Fibroblast of the conjunctiva (primary cell): ENCODE measurements at places on chromosomes 13 and 19.

DNA sequence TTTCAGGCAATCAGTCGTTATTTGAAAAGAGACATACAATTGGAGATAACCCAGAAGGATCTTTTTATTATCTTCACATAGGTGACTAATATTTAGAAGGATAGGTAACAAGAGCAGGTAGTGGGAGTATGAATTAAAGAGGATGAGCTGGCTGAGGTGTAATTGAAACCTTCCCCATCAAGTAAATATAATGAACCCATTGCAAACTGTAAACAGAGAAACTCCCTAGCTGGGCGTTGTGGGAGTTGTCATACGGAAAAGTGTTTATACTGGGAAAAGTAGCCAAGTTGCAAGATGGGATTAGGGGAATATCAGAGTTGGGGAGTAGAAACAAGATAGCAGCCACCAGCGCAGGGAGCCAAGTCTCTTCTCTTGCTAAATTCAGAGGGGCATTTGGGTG, 448.4 kb downstream of the COG6 start:
- DNase-seq, result no peak

- no peak for DNase-seq
Observed at GRCh38 chr19:58085348-58085875, 12.6 kb downstream of the ZSCAN18 start.

DNA sequence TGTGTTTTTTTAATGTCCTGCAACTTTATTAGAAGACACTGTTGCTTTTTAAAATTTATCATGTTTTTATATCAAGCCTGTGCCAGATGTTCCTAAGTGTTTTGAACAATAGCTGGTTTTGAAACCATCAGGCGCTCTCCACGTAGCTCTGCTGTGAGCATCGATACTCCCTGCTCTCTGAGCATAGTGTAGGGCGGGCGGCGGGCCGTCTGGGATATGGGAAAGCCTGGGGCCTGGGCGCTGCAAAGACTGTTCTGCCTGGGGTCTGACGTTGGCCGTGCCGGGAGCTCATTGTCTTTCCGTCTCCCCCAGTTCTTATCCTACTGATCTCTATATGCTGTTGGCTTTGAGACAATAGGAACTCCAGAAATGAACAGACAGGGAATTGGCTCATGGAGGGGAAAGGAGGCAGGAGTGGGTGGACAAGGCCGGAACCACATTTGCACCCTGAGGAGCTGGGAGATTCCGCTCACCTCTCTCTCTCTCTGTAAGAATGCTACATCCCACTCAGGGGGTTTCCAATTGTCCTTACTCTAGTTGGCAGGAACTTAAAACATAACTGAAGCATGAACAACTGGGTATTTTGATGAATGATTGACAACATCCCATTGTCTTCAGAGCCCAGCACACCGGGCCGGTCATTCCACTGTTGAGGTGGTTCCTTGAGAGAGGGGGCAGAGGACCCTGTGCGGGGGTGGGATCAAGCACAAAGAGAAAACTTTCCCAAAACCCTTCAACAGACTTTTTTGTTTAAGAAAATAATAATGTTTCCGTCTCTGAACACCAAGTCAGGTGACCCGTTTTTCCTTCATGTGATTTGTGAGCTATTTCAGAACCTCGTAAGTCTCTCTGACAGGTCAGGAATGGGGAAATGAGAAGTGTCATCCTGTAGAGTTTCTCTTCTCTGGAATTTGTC, 64.7 kb downstream of the COL4A2 start:
- DNase-seq, result no peak

DNA sequence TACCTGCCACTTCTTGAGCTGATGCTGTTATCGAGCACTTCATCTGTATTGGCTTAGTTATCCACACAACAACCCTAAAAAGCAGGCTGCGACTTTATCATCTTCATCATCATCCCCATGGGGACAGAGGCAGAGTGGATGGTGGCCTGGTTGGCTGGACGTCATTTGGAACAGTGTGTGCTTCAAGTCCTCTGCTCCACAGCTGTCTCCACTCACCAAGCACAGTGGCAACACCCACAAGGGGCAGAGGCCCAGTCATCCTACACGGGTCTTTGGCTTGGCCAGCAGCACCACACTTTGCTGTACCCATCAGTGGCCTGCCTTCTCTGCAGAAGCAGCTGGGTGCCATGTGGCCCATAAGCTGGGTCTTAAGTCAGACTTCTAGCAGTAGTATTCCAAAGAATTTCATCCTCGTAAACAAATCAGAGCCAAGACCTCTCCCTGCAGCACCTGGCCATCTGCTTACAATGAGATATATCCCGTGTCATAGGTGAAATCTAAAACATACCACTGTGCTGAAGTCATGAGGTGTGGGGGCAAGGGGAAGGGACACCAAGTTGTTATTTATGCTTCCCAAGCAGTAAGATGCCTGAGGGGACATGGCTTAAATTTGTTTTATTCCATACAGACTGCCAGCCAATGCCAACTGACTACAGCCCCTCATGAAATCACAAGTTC, 47.9 kb upstream of the EPHX3 start:
- DNase-seq, result no peak

DNA sequence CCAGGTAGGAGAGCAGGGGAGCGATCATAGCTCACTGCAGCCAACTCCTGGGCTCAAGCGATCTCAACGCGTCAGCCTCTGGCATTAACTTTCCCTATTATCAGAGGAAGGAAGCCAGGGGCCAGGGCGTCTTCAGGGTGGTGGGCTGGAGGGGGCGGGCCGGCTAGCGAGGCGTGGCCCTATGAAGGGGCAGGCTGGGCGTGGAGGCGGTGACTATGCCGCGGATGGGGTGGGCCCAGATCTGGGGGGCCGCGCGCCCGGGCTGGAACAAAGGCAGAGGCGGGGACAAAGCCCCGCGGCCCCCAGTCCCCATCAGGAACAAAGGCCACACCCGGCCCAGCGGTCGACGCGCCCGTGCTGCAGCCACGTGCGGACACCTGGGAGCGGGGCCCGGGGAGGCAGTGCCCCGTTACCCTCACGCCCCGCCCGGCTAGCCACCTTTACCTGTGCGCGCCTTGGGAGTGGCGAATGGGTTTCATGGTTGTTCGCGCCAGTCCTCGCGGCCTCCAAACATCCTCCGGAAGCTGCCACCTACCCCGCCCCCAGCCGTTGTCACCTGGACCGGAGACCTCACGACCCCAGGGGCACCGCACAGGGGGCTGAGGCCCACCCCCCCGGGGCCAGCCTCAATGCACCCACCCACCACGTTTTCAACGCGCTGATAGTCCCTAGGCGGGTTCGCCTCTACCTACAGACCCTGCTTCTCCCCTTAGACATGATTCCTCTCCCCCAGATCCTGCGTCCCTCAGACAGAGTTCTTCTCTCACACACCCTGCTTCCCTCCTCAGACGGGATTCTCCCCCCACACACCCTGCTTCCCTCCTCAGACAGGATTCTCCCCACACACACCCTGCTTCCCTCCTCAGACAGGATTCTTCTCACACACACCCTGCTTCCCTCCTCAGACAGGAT, 5.4 kb upstream of the TRIM28 start:
- DNase-seq, result no peak

DNA sequence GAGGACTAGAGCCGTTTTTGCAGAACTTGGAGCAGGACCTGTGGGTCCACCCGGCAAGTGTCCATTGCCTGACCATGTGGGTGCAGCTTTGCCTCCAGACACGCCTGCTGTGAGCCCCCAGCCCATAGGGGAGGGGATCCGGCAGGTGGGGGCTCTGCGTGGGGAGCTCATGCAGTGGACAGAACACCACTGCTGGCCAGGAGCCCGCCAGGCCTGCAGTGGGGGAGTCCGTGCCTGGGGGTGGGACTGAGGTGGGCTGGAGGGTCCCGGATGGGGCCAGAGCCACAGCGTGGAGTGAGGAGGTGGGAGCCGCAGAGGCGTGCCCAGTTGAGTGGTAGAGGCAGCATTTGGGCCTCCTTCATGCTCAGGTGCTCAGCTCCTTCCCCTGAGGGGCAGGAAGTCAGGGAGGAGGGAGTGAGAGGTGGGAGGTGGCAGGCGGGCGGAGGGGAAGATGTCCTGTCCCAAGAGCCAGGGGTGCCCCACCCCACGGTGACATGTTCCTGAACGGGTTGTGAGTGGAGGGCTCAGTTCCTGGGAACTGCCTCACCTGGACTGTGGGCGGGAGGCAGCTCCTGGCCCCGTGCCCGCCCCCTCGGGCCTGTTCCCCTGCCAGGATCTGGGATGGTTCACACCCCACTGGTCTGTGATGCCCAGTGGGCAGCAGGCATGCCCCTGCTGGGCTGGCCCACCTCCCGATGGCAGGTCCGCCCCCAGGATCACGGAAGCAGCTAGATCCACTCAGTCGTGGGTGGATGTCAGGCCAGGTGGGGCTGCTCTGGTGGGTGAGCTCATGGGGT, 8.8 kb downstream of the ADAT3 start:
- no peak for DNase-seq

- no peak for DNase-seq
Observed at GRCh38 chr13:111215081-111216047, 100.3 kb downstream of the ARHGEF7 start.

DNA sequence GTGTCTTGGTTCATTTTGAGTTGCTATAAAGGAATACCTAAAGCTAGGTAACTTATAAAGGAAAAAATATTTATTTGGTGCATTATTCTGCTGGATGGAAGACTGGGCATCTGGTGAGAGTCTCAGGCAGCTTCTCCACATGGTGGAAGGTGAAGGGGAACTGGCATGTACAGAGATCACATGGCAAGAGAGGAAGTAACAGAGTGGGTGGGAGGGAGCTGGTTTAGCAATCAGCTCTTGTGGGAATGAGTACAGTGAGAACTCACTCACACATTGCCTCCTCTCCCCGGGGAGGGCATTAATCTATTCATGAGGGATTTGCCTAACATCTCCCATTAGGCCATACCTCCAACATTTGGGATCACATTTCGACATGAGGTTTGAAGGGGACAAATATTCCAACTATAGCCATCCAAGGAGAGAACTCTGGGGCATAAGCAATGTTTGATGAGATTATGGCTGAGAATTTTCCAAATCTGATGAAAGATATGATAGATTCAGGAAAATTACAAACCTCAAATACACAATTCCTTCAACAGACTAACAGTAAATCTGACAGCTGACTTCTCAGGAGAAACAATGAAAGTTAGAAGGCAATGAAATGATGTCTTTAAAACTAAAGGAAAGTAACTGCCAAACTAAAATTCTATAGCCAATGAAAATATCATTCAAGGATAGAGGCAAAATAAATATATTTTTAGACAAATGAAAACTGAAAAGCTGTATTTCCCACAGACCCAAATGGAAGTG, 52.5 kb downstream of the MTUS2 start:
- no peak for DNase-seq

GRCh38 chr13:68509734-68510621, 1279.8 kb upstream of the PCDH9 start:
- no peak for DNase-seq

- DNase-seq, result no peak
Observed at GRCh38 chr19:44855606-44856005, 9.5 kb downstream of the NECTIN2 start.

- DNase-seq, result no peak
Observed at GRCh38 chr13:43019811-43020210, 3.6 kb upstream of the DNAJC15 start.

DNA sequence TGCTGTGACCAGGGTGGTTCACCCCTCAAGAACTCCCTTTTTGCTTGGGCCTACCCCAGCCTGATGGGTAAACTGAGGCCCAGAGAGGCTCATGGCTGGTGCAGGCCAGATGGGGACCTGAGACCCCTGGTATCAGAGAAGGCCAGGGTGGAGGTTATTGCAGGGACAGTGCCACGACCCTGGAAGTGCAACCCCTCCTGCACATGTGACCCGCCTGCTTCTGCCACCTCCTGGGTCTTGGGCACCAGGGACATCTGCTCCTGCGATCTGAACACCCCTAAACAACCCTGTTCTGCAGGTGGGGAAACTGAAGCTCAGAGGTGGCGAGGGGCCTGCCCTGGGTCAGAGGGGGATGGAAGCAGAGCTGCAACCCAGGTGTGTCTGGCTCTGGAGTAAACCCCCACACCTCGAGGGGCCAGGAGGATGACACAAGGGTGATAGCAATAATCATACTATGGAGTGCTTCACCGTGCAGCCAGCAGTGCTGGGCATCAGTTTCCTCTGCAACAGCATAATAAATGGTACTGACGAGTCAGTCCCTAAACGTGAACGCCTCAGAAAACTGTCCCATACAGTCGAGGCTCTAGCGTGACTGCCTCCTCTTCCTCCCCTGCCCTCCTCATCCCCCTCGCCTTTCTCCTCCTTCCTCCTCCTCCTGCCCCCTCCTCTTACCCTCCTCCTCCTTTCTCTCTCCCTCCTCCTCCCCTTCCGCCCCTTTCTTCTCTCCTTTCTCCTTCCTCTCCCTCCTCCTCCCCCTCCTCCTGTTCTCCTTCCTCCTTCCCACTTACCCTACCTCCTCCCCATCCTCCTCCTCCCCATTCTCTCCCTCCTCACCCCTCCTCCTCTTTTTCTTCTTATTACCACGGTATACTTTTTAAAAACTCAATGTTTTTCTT, 4.3 kb downstream of the YJEFN3 start:
- DNase-seq, result no peak

GRCh38 chr19:55635856-55636440, 4.9 kb upstream of the ZNF580 start:
- no peak for DNase-seq

GRCh38 chr19:41356984-41357739, 3.4 kb upstream of the TGFB1 start:
- DNase-seq, result no peak

GRCh38 chr19:2703691-2704216, 1.3 kb upstream of the GNG7 start:
- DNase-seq, result no peak

GRCh38 chr13:31276421-31276820, 76.6 kb downstream of the B3GLCT start:
- DNase-seq, result no peak

GRCh38 chr13:48485432-48485831, 47.4 kb downstream of the RCBTB2 start:
- DNase-seq, result no peak

DNA sequence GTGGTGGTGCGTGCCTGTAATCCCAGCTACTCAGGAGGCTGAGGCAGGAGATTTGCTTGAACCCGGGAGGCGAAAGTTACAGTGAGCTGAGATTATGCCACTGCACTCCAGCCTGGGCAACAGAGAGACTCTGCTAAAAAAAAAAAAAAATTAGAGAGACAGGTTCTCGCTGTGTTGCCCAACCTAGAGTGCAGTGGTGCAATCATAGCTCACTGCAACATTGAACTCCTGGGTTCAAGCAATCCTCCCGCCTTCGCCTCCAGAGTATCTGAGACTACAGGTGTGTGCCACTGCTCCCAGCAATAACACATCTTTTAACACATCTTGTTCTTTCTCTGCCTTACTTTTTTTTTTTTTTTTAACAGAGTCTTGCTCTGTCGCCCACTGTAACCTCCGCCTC, 32.7 kb downstream of the CLEC17A start:
- no peak for DNase-seq

GRCh38 chr19:35712567-35713505, 5.0 kb upstream of the KMT2B start:
- DNase-seq, result no peak

- DNase-seq, result peak; percentile 69
Observed at GRCh38 chr13:24450530-24450929, 62.0 kb downstream of the PARP4 start.

DNA sequence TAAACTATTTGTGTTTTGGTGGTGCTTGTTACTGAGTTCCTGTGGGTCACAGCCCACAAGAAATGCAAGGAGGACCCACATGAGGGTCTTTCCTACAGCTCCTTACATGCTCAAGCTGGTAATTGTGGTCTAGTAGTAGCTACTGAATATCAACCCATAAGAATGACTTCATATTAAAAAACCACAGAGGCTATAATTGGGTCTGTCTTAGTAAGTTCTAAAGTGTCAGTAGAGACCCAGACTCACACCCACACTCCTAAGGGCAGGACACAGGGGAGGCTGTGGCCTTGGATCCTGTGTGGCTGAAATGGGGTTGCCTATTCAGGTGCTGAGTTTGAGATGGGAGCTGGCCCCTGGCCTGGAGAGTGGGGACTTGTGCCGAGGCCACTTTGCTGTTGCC, 19.6 kb downstream of the TFDP1 start:
- no peak for DNase-seq

GRCh38 chr19:38638461-38638860, 9.0 kb upstream of the ACTN4 start:
- DNase-seq, result no peak
